ENCODE measurements at places on chromosomes 16 and 17.
A peak's percentile ranks its signal among the peaks of the same experiment; 100 is the strongest.

- DNase-seq = no peak
These were observed 20.3 kb downstream of the NF1 start for GRCh38 chr17:31114956-31115555.

DNA sequence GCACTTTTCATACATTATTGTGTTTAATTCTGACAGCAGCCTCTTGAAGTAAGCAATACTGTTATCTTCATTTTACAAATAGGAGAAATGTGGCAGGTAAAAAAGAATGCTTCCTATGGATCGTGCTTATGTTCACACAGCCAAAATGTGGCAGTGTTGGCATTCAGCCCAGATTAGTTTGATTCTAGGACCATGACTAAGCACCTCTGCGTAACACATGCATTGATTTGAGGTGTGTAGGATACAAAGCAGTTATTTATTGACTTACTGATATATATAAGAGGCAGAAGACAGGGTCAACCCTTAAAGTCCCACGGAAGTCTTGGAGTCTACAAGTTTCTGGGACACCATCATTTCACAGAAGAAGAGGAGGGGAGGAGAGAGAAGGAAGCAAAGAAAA lies 1144.4 kb upstream of the GOT2 start:
- DNase-seq = no peak

GRCh38 chr17:81253358-81254131 lies 14.4 kb downstream of the NDUFAF8 start:
- peak; percentile 38 for DNase-seq

GRCh38 chr17:81386646-81387099 lies 8.6 kb upstream of the BAHCC1 start:
- DNase-seq = no peak

- no peak for DNase-seq
These were observed 83.9 kb downstream of the SPECC1 start for GRCh38 chr17:20092973-20093626.

DNA sequence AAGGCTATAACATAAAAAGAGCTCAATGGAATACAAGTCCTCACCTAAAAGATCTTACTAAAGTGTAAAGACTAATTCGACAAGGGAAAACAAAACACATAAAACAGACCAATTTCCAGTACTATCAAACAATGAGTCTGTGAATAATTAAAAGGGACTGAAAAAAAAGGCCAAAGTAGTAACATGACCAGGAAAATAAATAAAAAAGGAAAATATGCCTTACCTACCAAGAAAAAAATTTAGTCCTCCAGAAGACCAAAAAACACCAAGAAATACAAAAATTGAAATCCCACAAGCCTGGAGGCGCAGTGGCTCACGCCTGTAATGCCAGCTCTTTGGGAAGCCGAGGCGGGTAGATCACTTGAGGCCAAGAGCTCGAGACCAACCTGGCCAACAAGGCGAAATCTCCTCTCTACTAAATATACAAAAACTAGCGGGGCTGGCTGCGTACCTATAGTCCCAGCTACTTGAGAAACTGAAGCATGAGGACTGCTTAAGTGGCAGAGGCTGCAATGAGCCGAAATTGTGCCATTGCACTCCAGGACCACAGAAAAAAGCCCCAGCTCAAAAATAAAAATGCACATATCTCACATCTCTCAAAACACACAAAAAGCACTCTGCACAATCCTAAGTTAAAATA lies 60.8 kb downstream of the TEX14 start:
- peak; percentile 14 for DNase-seq

- no peak for DNase-seq
These were observed 1.1 kb downstream of the ATP2A1 start for GRCh38 chr16:28879261-28879840.

DNA sequence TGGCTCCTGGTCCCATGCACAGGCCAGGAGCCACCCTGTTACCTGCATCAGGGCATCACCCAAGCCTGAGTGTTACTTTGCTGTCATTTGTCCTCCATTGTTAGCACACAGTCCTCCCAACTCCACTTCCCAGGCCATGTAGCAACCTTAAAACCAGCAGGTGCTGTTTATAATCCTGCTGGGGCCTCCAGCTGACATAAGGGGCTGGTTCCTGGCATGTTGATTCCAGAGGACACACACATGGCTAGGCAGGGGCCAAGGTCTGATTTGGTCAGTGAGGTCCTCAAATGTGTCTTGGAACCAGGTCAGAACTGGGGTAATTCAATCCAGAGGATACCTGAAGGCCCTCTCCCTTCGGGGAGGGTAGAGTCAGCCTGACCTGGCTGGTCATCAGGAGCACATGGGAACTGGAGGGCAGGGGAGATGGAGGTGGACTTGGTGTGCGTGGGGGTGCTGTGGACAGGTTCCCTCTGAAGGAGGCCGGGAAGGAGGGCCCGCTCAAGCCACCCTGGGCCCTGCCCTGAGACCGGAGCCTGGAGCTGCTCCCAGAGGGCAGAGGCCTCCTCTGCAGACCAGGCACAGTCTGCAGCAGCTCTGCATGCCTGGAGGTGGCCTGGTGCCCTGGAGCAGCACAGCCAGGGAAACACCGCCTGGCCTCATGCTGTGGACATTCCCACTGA lies 6.6 kb downstream of the ADORA2B start:
- no peak for DNase-seq

DNA sequence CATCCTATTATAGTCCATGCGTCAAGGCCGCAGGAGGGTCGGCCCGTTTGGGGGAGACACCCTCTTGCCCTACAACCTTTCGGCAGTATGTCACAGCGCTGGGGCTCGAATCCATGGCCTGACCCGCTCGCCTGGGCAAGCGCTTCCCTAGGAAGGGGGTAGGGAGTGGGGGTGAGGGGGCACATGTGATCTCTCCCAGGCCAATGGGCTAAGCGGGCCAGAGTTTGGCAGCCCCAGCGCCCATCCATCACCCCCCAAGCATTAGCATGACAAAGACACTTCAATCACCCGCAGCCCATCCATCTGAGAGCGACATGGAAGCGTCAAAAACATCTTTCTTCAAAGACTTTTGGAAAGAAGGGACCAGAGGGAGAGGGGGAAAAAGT lies at the start of gene HOXB1:
HOXB1 (minus strand) TSS at position 125 of the 386 bp plus-strand sequence; CDS start at position 18, 107 bp downstream.
- DNase-seq = no peak

DNA sequence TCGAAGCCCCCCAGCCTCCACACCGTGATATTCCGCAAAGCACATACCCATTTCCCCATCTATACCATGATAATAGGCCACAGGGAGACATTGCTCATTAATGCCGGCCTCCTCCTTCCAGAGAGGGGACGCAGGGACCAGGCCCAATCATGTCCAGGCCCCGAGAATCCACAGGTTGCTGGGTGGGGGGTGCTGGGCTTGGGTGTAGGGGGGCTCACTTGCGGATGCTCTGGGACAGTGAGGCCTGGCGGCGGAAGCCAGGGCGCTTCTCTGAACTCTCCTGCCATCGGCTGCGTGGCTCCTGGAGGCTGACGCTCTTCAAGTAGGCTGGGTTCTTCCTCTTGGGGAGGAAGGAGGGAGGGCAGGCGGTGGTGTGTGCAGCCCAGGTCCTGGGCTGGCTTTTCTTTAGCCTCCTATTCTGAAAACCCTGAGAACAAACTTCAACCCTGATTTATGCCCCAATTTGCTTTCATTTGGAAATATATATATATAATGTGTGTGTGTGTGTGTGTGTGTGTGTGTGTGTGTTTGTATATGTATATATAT lies 12.2 kb downstream of the AANAT start:
- no peak for DNase-seq

GRCh38 chr17:69176457-69176795 lies 34.7 kb upstream of the ABCA6 start:
- no peak for DNase-seq

GRCh38 chr17:50394711-50395110 lies 2.6 kb downstream of the LRRC59 start:
- no peak for DNase-seq

All from activated T-cell treated with anti-CD3 and anti-CD28 coated beads for 24 hours (primary cell).